ENCODE measurements at places on chromosomes 13 and 19. TPM values are rescaled to one million over a fixed set of nuclear protein-coding genes. Genes with fewer than 3 reads are reported as not detected.

PCDH8 gene
- not detected for total RNA-seq

CA11 gene
- total RNA-seq: 2.0 TPM

KLK15 gene
- total RNA-seq: not detected

TEX29 gene
- total RNA-seq: not detected

SEMA6B gene
- total RNA-seq: 245 TPM

KLHL1 gene
- total RNA-seq: not detected

MAP4K1 gene
- total RNA-seq: 0.19 TPM

SCGB2B2 gene
- total RNA-seq: not detected

SMIM17 gene
- 0.38 TPM for total RNA-seq

ZNF729 gene
- total RNA-seq: not detected

FCER2 gene
- total RNA-seq: not detected

SWSAP1 gene
- 1.7 TPM for total RNA-seq

CEACAM8 gene
- not detected for total RNA-seq

OXGR1 gene
- not detected for total RNA-seq

S1PR4 gene
- 1.6 TPM for total RNA-seq

OR7D4 gene
- total RNA-seq: not detected

C1QTNF9B gene
- total RNA-seq: not detected

CGB8 gene
- not detected for total RNA-seq

ZNF723 gene
- total RNA-seq: not detected

PABPC3 gene
- 0.10 TPM for total RNA-seq

CBY2 gene
- total RNA-seq: not detected

LILRB1 gene
- not detected for total RNA-seq

FLT3LG gene
- total RNA-seq: 3.3 TPM

METTL21C gene
- not detected for total RNA-seq

IGFL3 gene
- total RNA-seq: not detected

FCAR gene
- not detected for total RNA-seq

TEKTIP1 gene
- total RNA-seq: not detected

GRIN2D gene
- total RNA-seq: 0.98 TPM

PALM3 gene
- total RNA-seq: not detected

ZNF555 gene
- total RNA-seq: 5.6 TPM

TTC9B gene
- not detected for total RNA-seq

Data from vein endothelial cell (primary cell).